ENCODE measurements at places on chromosomes 7 and 10. TPM values are rescaled to one million over a fixed set of nuclear protein-coding genes. Genes with fewer than 3 reads are reported as not detected.

DNA sequence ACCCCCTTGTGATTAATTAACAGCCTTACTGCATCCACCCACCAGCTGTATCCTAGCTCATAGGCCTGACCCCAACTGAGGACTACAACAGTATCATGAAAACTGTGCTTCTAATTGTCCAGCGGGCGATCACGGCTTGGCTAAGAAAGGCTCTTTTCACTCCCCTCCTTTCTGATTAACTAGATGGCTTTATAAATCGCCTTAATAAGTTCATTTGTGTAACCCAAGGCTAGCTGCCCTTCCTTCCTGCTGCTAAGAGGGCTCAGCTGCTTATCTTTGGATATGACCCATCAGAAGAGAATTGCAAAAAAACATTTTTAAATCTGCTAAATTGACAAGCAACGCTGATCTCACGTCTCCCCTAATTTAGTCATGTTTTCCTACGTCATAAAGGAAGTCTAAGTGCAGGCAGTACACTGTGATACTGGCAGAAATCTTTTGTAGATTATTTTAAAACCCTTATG lies 163.0 kb upstream of the LAMB4 start:
- no peak for DNase-seq

- DNase-seq = no peak
These were observed 45.0 kb downstream of the VOPP1 start for GRCh38 chr7:55527307-55527706.

DNA sequence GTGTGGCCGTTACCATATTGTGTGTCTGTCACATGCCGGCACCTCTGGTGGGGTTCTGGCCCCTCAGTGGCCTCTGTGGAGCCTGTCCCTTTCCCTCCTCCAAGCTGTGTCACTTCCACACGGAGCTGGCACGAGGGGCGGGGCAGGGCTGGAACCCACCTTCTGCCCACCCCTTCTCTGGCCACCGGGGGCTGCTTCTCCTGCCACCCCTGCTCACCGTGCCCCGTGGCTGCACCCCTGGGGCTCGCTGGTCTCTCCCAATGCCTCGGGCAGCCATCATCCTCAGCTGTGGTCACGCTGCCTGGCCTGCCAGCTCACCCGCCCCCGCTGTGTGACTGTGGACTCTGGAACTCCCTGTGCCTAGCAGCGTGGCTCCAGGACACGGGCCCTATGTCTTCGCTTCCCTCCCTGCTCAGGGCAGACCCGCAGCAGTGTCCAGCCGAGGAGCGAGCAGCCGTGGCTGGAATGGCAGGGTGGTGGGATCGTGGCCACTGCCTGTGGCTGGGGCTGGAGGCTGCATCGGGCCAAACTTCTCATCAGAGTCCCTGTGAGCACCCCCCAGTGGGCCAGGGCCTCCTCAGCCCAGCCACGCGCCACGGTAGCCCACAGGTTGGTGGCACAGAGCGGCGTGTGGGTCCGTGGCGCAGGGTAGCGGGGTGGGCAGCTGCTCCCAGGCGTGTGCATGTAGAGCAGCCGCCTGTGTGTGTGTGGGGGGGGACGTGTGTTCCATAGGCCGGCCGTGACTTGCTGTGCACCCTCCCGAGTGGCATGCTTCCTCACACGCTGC lies 8.1 kb downstream of the TTYH3 start:
- peak; percentile 79 for DNase-seq

- DNase-seq = no peak
These were observed 7.1 kb downstream of the KIF5B start for GRCh38 chr10:32049113-32049512.

GRCh38 chr10:50410066-50410811 lies 158.9 kb upstream of the ASAH2 start:
- no peak for DNase-seq

DNA sequence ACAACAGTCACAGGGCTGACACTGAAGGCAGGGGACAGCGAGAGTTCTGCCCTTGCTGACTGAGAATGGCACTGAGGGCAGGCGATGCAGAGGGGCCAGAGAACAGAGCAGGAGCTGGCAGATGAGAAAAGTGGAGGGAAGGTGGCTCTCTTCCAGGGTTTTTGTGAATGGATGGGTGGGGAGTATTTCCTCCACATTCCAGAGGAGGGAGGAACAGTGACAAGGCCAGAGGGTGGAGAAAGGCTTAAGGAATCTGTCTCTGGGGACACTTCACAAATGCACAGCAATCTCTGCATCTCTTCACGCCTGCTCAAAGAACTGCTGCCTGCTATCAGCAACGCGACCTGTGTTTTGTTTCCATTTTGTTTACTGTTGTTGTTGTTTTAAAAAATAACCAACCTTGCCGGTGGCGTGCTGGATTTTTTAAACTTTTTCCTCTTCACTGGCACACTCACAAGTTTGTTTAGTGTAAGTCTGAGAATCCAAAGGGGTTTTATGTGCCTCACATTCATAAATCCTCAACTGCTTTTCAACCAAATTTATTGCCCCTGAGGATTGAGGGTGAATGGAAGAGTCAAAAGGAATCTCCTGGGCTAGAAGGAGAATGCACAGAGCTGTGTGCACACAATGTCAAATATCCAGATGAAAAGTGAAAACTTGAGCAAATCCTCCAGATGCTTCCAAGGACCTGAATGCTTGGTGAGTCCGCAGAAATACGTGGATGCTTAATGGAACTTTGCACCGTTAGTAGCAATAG lies 129.3 kb downstream of the GLI3 start:
- DNase-seq = no peak

DNA sequence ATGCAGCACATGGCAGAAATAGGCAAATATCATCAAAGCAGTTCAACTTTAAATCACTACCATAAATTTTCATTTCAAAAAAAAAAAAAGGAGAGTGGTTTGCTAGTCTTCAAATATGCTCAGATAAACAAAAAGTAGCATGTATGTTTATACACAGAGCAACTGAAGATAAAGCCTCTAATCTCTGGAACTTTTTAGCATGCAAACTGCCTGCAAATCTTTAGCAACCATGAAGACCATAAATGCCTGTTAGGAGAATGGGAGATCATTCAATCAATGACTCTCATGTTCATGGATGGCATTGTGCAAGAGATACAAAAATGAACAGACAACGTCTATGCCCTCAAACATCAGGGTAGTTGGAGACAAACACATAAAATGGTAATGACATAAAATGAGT lies 57.3 kb downstream of the ORC5 start:
- DNase-seq = no peak

H2BK1 gene
- total RNA-seq = not detected

WNT8B gene
- not detected for total RNA-seq

UTF1 gene
- not detected for total RNA-seq

HOXA3 gene
- 7.2 TPM for total RNA-seq

TEX36 gene
- not detected for total RNA-seq
